ENCODE measurements at places on chromosomes 16 and 17.

DNA sequence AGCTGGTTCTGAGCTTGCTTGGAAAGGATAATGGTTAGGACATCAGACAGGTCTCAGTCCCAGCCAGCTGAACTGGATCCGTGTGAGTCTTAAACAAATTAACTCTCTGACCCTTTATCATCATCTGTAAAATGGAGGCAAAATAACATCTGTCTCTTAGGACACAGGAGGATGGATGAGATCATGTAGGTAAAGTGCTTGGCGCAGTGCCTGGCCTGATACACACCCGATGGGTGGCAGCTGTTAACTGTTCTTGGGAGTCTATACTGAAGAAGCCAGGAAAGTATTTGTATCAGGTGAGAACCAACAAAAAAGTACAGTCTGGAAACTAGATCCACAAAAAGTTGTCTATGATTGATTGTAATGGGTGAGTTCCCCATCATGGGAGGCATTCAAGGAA is 188.6 kb downstream of the C16orf78 start:
- DNase-seq, result no peak

DNA sequence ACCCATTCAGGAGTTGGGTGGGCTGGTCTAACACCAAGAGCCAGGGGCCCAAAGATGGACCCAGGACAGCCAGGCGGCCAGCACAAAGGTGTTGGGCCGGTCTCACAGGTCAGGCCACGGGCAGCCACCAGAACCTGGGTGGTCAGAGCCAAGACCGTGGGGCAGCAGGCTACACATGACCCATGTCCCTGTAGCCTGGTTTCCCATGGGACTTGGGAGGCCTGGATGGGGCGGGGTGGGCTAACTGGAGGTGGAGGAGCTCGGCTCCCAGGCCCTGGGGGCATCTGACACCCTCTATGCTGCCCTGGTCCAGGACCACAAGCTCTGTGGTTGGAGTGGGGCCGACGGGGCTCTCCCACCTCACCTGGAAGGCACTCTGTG is 17.2 kb downstream of the CTU2 start:
- DNase-seq, result no peak

DNA sequence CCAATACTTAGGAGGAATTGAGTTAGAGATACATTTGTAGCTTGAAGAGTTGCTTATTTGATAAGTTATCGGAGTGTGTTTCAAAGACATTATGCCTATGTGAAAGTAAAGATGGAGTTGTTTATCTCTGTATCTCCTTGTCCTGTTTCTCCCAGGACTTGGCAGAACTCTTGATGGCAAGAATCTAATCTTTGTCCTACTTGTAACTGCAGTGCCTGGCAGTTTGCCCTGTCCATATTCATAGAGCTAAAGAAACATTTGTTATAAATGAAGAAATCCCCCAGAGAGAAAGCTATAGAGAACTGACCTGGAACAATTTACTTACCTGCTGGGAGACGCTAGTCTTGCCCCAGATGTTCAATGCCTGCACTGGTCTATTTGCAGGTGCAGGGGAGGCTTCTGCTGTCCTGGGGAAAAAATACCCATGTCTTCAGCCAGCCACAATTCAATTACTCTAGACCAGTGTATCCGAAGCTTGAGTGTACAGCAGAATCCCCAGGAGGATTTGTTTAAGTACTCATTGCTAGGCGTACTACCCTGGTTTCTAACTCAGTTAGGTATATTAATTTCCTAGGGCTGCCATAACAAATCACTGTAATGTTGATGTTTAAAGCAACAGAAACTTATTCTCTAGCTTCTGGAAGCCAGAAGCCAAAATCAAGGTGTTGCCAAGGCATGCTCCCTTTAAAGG is 410.0 kb upstream of the HSBP1 start:
- no peak for DNase-seq

DNA sequence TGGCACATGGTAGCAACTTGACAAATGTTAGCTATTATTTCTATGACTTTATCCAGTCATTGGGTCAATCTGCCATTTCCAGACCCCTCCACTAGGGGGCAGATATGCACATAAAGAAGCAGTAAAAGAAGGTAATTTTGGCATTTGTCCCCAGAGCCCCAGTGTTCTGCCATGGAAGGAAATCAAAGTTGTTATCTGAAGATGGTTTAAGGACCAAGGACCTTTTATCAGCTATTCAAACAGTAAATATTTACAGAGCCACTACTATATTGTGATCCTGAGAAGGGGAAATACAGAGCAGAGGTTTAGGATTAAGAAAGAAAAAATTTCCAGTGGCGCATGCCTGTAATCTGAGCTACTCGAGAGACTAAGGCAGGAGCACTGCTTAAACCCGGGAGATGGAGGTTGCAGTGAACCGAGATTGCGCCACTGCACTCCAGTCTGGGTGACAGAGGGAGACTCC is 20.0 kb downstream of the TRAF4 start:
- peak; percentile 75 for DNase-seq

- DNase-seq, result no peak
Measured at GRCh38 chr17:74822335-74822938, 37.2 kb downstream of the GRIN2C start.

All from stimulated activated naive CD4-positive, alpha-beta T cell (primary cell).